IPS-NIHi11 (cell line): ENCODE measurements at places on chromosomes 16 and 17.

GRCh38 chr17:61764846-61765245, 98.5 kb downstream of the BRIP1 start:
- DNase-seq, result no peak

GRCh38 chr17:7238420-7239090, 702 bp downstream of the PHF23 start:
- no peak for DNase-seq

- no peak for DNase-seq
Observed at GRCh38 chr16:87966064-87966645, 14.9 kb downstream of the BANP start.

DNA sequence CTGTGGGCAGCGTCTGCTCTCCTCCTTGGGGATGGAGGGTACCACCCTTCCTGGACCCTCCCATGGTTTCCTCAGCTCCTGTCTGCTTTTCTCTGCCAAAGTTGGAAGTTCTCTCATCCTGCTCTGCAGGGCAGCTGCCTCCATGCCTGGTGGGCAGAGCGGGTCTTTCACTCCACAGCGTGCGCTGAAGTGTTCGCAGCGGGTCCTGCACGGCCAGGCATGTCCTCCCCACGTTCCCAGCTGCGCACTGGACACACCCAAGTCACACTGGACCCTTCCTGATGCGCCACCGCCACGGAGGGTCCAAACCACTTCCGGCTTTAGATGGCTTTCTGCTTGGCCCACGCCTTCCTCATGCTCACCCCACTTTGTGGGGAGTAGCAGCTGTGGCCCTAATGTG, 33.7 kb upstream of the NPTX1 start:
- DNase-seq, result no peak

DNA sequence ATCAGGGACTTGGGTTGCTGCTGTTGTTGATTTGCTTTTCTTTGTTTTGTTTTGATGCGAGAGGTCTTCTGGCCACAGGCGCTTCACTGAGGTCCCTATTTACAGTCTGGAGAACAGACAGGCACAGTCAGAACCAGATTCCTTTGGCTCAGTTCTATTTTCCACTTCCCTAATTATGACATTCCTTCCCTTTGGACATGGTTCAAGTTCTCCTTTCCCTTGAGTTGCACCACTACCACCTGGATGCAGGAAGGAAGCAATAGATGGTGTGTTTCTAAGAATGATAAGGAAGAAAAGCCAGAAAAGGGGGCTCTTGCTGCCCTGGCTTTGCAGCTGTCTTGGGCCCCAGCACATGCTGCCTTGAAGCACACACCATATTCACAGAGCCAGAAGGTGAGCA, 160.6 kb downstream of the MAF start:
- DNase-seq, result no peak

DNA sequence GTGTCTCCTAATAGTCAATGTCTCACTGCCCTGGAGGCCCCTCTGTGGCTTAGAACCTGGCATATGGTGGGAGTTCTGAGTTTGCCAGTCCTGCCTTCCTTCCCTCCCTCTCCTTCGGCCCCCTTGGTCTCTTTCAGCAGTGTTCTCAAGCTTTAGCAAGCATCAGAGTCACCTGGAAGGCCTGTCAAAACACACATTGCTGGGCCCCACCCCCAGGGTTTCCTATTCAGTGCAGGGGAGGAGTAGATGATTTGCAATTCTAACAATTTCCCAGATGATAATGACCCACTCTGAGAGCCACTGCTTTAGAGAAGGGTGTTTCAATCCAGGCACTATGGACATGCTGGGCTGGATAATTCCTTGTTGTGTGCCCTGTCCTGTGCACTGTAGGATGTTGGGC, 26.4 kb upstream of the TMEM220 start:
- DNase-seq, result no peak

GRCh38 chr17:7549401-7550055, 670 bp downstream of the TNFSF12 start:
- DNase-seq, result peak; percentile 45

DNA sequence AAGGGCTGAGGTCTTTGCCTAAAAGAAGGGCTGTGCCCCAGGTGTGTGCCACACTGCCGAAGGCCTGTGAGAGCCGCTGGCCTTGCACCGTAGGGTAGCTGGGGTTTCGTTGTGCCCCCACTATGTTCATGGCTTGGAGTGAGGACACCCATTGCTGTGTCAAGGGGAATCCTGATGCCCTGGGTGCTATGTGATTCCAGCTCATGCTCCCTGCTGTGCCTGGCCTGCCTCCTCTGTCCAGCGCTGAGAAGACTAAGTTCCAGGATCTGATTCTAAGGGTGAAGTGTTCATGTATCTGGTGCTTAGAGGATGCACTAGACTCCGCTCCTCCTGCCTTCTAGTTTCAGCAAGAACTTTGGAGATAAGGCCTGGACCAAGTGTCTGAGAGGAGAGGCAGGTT, 47.4 kb downstream of the SREBF1 start:
- no peak for DNase-seq

DNA sequence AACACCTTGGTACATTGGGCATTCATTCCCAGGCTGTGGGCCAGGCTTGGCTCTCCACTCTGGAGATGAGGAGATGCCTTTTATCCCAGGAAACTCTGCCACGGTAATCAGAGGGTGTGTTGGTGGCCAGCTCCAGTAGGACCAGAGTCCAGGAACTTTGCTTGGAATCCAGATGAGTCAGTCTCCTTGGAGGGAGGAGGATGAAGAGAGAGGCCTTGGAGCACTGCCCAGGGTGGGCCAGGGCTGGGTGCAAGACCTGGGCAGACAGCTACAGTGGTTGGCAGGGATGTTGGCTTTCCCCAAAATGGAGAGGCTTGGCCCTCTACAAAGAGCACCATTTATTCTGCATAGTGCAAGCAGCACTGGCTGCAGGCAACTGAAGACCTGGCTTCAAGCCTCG, 209.0 kb downstream of the RGS9 start:
- no peak for DNase-seq

DNA sequence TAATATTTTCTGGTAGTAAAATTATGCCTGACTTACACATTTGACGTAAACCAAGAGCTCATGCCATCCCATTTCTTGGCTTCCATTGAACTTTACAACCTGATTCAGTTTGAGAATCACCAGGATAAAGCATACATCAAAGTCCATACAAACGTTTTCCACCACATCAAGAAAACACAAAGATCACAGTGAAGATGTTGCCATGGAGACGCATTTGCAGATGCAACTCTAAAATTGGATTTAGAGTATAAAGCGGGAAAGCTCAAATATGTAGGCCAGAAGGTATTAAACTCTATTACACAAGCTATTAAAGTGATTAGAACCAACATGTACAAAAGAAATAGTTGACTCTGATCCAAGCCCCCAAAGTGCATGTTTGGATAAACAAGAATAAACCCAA, 10.4 kb downstream of the C16orf46 start:
- DNase-seq, result no peak

DNA sequence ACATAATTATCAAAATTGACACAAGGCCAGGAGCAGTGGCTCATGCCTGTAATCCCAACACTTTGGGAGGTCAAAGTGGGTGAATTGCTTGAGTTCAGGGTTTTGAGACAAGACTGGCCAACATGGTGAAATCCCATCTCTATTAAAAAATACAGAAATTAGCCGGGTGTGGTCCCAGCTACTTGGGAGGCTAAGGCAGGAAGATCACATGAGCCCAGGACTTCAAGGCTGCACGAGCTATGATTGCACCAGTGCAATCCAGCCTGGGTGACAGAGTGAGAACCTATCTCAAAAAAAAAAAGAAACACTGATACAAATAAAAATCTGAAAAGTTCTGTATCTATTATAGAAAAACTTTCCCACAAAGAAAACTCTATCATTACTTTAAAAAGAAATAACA, 15.5 kb downstream of the MYH10 start:
- no peak for DNase-seq

DNA sequence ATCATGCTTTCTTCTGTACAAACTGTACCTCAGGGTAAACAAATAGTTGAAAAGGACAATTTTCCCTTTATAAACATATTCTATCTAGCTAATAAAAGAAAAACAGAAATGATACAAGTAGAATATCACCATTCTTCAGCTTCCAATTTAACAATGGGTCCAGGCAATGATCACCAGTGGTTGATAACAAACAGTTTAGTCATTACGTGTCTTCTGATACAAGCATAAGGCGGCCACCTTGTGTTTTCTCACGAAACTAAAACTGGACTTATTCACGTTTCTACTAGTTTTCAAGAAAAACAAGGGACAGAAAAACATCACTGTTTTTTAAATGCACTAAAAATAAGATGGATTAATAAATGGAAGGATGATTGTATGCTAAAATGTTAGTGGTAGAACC, 58.3 kb downstream of the STH start:
- DNase-seq, result no peak

GRCh38 chr17:1755252-1755826, 6.5 kb upstream of the SERPINF1 start:
- no peak for DNase-seq

GRCh38 chr17:66691644-66692420, 143.1 kb upstream of the CACNG5 start:
- DNase-seq, result no peak

GRCh38 chr17:8481089-8481488, 45.4 kb downstream of the NDEL1 start:
- no peak for DNase-seq

- DNase-seq, result no peak
Observed at GRCh38 chr16:56787167-56787566, 57.2 kb downstream of the NUP93 start.

- DNase-seq, result no peak
Observed at GRCh38 chr16:61926766-61927165, 109.5 kb downstream of the CDH8 start.

DNA sequence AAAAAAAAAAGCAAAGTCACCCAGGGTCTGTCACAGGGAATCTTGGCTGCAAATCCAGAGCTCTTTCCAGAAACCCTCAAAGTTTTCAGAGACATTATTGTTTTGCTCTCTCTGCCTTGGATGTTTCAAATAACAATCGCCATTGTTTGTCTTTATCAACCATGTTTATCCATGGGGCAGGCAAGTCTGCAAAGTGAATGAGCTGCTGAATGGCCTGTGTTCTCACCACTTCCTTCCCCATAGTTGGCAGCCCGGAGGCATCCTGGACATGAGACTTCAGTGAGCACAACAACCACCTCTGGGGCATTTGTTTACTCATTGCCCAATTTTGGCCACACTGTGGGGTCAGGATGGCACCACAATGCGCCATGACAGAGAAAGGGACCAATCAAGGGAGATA, 53.1 kb upstream of the USP7 start:
- DNase-seq, result no peak

DNA sequence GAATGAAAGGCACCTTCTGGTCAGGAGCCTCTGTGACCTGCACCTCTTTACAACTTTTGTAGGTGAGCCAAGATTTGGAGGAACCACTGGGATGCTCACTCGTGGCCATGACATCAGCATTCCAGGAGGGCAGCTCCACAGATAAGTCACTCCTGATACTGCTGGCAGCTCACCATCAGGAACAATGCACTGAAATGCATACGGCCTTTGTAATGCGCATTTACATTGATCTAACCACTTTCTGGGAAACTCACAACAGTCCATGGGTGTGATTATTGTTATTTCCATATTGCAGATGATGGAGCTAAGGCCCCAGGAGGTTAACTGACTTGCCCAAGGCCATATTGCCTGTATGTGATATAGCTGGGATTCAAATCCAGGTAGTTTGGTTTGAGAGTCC, 34.3 kb upstream of the PMFBP1 start:
- no peak for DNase-seq

- DNase-seq, result no peak
Observed at GRCh38 chr17:74049967-74050458, 153.5 kb upstream of the RPL38 start.

DNA sequence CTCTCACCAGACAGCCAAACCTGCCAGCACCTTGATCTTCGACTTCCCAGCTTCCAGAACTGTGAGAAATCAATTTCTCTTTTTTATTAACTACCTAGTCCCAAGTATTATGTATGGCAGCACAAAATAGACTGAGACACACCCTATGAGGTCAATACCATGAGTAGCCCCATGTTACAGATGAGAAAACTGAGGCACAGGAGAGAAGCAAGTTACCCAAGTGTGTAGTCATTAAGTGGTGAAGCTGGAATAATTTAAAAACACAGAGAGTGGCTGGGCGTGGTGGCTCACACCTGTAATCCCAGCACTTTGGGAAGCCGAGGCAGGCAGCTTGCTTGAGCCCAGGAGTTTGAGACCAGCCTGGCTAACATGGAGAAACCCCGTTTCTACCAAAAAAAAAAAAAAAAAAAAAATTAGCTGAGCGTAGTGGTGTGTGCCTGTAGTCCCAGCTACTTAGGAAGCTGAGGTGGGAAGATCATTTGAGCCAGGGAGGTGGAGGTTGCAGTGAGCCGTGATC, 4.9 kb downstream of the NQO1 start:
- DNase-seq, result no peak

- peak; percentile 87 for DNase-seq
Observed at GRCh38 chr17:1179112-1179817, 516 bp downstream of the ABR start.

DNA sequence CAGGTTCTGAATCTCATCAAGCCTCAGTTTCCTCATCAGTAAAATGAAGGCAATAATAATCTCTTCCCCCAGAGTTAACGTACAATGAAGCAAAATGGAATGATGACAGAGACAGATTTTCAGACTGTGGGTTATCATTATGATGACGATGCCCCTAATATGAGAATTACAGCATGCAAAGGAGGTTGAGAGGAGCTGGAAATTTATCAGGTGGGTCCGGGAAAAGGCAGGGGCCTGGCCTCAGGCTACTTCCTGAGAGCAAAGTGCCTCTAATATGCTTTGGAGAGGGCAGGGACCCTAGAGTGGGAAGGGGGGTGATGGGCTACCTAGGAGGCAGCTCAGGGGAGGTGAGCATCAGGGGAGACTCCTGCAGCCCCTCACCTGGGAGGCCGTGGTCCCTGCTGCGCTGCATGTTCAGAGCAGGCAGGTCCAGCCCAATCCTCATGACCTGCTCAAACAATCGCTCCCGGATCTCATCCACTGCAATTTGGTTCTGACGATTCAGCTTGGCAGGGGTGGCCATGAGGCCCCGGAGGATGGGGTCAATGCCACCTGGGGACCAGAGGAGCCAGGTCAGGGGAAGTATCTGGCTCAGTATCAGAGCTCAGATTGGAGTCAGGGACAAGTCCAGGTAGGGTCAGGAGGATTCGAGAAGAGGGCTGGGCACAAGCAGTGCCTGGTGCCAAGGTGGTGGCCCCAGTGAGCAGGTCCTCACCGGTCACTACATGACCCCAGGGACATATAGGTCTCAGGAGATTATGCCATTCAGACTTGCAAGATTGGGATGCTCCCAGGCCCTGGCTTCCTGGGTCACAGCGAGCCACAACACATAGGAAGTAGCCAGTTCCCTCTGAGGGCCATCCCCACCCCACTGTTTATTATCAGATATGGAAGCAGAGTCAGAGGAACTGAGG, 8.1 kb downstream of the MPO start:
- no peak for DNase-seq
